ENCODE measurements at places on chromosomes 12 and 14.

- no peak for DNase-seq
These were observed 23.5 kb downstream of the OTUB2 start for GRCh38 chr14:94049625-94050023.

DNA sequence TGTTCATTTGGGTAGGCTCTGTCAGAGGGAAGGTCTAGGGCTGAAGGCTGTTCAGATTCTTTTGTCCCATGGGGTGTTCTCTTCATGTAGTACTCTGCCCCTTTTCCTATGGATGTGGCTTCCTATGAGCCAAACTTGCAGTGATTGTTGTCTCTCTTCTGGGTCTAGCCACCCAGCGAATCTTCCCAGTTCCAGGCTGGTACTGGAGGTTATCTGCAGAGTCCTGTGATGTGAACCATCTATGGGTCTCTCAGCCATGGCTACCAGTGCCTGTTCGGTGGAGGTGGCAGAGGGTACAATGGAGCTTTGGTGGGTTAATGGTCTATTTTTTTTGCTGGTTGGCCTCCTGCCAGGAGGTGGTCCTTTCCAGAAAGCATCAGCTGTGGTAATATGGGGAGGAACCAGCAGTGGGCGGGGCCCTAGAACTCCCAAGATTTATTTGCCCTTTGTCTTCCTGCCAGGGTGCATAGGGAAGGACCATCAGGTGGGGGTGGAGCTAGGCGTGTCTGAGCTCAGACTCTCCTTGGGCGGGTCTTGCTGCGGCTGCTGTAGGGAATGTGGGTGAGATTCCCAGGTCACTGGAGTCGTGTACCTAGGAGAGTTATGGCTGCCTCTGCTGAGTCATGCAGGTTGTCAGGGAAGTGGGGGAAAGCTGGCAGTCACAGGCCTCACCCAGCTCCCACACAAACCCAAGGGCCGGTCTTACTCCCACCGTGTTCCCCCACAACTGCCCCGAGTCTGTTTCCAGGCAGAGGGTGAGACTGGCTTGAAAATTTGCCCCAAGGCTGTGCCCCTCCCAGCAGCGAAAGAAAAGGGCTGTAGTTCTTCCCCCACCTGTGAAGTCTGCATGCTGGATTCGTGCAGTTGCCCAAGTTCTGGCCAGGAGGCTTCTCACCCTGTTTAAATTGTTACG lies 17.5 kb downstream of the MTRFR start:
- no peak for DNase-seq

- DNase-seq: no peak
These were observed 173.5 kb downstream of the CHST11 start for GRCh38 chr12:104630230-104630670.

- no peak for DNase-seq
These were observed 68.7 kb upstream of the TMPO start for GRCh38 chr12:98446682-98447081.

DNA sequence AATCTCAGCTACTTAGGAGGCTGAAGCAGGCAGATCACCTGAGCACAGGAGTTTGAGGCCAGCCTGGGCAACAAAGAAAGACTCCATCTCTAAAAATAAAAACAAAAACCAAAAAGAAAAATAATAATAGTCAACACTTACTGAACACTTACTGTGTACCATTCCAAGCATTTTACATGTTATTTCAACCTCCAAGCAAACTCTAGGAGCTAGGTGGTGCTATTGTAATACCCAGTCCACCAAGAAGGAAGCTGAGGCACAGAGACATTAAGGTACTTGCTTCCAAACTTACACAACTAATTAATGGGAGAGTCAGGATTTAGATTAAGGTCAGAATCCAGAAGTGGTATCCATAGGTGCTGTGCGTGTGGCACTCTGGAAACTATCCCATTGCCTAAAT lies 13.7 kb upstream of the OR6J1 start:
- peak; percentile 42 for DNase-seq

DNA sequence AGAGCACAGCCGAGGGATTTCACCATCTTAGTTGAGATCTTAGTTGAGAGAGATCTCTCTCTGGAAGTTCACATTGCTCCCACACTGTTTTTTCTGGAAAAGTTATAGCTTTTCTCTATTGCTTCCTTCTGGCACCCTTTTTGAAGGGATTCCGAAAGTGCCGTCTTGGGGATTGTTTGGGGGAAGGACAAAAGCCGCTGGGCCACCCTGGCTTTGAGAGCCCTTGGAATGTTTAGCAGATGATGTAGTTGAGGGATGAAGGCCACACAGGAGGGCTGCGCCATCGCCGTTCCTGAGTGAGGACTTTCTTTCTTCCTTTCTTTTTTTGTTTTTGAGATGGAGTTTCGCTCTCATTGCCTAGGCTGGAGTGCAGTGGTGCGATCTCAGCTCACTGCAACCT lies 17.7 kb downstream of the PLEKHG3 start:
- DNase-seq: no peak

GRCh38 chr14:68977180-68977717 lies 1.9 kb downstream of the ACTN1 start:
- no peak for DNase-seq

DNA sequence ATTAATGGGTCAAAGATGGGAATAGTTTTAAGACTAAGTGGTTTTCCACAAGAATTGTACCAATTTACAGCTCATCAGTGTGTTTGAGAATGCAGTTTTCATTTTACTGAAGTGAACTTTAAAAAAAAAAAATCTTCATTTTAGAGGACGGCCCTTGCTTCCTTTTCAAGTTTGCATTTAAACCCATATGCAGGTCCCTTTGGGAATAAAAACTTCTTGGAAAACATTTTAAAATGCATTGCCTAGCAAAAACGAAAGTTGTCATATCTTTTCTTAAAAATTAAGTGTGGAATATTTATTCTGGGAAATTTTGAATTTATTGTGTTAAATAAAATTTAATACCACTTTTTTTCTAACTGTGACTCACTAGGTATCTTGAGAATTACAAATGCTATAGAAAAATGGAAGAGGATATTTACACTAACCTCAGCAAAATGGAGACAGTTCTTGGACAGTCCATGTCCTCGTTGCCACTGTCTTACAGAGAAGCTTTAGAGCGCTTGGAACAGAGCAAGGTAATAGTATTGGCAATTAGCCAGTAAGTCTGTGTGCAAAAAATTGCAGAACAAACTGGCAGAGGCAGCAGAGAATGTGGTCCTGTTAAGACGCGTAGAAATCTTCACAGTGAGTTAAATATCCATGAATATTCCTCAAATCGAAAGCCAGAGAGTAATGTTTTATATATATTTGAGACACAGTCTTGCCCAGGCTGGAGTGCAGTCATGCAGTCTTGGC lies 209.7 kb downstream of the SYNE2 start:
- DNase-seq: no peak

DNA sequence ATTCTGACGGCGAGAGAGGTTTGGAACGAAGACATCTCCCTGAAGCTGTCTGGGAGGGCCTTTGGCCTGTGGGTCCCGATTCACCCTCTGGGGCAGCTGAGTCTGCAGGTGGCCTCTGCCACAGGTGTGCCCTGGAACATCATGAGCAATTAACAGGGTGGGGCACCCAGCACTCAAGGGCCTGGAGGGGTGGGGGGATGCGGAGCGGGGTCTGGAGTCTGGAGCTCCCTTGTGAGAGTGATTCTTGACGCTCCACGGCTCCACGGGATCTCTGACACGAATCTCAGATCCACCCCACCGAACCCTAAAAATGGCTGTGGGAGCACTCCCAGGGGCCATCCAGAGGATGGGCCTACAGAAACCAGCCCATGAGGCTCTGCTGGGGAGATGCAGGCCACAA lies 8.3 kb downstream of the ITPK1 start:
- DNase-seq: no peak

GRCh38 chr12:128594521-128594920 lies 229.2 kb downstream of the SLC15A4 start:
- no peak for DNase-seq

GRCh38 chr12:119589097-119589496 lies 4.5 kb upstream of the TMEM233 start:
- no peak for DNase-seq

DNA sequence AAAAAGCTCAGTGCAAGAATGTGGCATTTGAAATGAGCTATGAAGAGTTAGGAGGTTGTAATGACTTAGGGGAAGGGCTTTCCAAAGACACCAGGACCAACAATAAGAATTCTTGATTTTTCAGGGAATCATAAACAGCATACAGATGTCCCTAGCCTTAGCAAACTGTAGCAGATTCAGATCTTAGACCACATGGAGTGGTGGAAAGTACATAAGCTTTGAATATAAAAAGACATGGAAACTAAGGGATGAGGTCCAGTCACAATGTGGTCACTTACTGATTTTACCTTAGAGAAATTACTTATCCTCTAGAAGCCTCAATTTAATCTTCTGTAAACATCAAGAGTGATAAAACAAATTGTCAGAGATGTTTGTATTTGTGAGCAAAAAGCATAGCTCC lies 186.6 kb downstream of the DUSP6 start:
- DNase-seq: no peak

- peak; percentile 45 for DNase-seq
These were observed 9.2 kb upstream of the SIVA1 start for GRCh38 chr14:104743461-104744380.

DNA sequence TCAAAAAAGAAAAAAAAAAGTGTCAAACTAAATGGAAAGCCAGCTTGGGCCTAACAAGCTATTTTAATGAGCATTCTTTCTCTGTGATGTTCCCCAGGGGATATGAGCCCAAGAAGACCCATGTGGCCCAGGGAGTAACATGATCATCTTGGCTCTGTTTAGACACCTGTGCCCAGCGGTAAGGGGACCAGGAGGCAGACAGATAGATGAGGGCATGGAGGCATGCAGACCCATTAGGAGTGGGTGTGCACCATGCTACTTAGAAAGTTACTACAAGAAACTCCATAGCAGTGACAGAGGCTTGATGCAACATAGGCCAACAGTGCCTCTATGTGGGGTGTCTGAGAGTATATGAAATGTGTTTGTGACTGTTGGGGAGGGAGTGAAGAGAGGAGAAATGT lies 3.1 kb upstream of the CREBL2 start:
- peak; percentile 61 for DNase-seq

DNA sequence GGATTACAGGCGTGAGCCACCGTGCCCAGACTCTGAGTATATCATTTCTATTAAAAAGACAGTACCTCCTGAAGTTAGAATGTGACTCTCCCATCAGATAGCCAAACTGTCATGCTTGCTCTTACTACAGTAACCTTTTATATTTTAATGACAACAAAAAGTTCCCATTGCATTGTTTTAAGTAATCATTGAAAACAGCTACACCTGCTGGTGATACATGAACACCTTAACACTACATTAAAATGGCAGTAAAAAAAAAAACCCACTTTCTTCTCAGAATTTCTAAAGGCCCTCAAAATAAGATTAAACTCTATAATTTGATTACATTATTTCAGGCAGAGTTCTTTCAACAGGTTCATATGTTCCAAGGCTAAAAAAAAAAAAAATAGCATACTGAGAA lies 76.7 kb downstream of the SH2B3 start:
- no peak for DNase-seq

- DNase-seq: no peak
These were observed 81.2 kb downstream of the PITPNM2 start for GRCh38 chr12:123069436-123070266.

DNA sequence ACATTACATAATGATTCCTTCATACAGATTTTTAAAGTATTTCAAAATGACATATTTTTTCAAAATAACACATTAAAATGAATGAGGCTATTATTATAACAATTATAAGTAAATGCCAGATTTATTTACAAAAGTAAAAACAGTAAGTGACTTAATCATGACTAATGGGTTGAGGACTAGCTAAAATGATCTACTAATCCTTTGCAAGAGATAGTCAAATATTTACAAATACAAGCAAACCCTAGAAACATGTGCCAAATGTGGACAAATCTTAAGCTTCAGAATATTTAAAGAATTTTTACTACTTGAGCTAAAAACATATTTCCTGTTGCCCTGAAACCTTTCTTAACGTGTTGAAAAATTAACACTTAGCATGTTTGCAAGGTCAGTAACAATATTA lies 74.8 kb downstream of the KIF21A start:
- no peak for DNase-seq

- DNase-seq: no peak
These were observed 47.1 kb downstream of the NCOR2 start for GRCh38 chr12:124520265-124520701.

DNA sequence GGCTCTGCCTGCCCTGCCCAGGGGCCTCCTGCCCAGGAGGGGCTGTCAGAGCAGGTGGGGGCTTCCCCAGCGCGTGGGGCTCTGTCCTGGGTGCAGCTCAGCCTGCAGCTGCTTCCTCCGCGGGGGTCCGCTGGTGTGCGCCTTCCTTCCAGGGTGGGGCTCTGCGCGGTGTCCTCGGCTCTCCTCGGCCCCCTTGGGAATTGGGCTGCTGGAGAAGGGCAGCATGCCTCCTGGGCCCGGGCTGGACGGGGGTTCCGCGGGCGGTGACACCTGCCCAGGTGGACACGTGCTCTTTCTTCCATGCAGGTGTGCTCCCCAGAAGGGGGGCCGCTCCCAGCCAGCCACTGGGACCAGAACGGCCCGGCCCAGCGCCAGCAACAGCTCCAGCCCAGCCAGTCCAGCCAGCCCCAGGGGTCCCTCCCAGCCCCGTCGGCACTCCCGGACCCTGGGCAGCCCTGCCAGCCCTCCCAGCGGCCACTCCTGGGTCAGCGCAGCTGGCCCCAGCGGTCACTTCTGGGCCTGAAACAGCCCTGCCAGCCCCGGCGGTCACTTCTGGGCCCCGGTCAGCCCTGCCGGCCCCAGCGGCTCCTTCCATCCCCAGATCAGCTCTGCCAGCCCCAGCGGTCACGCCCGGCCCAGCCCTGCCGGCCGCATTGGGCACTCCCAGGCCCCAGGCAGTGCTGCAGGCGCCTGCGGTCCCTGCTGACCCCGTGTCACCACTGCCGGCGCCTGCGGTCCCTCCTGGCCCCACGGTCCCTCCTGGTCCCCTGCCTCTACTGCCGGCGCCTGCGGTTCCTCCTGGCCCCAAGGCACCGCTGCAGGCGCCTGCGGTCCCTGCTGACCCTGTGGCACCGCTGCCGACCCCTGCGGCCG lies 19.1 kb downstream of the FBRSL1 start:
- no peak for DNase-seq

DNA sequence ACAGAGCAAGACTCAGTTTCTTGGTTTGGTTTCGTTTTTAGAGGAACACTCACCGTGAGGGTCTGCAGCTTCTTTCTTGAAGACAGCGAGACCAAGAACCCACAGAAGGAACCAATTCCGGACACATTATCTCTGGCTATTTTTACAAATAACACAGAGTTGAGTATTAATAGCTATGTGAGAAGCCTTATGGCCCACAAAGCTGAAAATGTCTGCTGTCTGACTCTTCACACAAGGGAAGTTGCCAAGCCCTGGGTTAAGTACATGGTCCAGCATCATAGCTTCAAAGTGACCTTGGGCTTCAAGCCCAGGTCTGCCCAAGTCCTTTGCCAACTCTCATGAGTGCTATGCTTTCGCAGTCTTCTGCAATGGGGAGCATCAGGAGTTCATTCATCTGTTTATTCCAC lies 2.6 kb upstream of the LGMN start:
- peak; percentile 7 for DNase-seq

DNA sequence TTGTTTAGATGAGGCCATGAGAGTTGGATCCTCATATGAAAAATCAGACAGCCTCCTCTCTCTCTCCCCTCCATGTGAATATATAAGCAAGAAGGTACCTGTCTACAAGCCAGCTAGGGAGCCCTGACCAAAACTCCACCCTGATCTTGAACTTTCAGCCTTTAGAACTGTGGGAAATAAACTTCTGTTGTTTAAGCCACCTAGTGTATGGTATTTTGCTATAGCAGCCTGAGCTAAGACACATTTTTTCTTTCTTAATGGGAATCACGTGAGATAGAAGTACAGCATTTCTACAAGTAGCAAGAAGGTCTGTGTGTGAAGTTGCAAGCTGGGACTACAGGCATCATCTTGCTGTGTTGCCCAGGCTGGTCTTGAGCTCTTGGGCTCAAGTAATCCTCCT lies 16.3 kb upstream of the ABHD12B start:
- no peak for DNase-seq
